Stromal cell of bone marrow (primary cell): ENCODE measurements at places on chromosomes 12 and 14.

- DNase-seq = no peak
Measured at GRCh38 chr14:94421316-94421715, 31.3 kb downstream of the SERPINA11 start.

DNA sequence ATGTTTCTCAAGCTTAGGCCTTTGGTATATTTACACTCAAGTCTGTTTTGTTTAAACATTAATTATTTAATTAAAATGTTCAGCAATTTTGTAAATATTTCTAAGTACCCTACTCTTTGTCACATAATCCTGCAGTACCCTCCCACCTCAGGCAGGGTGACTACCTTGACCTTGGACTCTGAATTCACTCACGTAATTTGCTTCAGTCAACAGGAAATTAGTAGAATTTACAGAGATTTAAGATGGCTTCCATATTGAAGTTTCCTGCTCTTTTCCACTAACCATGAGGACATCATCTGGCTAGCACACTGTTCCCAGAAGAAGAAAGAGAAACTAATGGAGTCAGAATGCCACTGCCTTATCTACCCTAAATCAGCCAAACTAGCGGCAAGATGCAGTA is 967 bp upstream of the TAS2R19 start:
- DNase-seq = no peak

GRCh38 chr14:90483571-90483974 is 86.7 kb downstream of the CALM1 start:
- no peak for DNase-seq

DNA sequence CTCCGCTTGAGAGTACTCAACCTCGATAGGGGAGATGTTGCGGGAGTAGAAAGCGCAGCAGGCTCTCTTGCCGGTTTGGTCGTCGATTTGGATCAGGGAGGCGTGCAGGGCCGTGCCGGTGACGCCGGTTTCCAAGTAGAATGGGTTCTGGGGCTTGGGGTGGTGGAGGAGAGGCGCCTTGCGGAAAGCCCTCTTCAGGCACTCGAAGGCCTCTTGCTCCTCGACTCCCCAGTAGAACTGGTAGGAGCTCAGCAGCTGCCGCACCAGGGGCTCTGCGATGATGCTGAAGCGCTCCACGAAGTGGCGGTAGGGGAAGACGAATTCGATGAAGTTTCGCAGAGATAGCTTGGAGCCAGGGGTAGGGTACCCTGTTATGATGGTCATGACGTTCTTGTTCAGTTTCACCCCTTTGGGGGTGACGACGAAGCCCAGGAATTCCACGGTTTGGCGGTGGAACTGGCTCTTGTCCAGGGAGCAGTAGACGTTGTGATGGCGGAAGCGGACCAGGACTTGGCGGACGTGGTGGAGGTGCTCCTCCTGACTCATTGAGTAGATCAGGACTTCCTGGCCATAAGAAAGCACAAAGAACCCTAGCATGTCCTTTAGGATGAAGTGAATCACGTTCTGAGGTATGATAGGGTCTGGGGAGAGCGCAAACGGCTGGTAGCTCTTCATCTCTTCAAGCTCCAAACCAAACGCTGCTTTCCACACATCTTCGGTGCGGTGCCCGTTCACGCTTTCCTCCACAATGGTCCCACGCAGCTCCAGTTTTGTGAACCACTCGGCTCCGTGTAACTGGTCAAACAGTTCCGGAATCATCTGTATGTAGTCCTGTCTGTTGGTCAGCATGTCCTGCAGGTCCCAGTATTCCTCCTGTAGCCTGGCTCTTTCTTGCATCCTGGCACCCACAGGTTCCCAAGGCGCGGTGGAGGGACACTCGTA is 21.2 kb downstream of the RTL1 start:
- no peak for DNase-seq

DNA sequence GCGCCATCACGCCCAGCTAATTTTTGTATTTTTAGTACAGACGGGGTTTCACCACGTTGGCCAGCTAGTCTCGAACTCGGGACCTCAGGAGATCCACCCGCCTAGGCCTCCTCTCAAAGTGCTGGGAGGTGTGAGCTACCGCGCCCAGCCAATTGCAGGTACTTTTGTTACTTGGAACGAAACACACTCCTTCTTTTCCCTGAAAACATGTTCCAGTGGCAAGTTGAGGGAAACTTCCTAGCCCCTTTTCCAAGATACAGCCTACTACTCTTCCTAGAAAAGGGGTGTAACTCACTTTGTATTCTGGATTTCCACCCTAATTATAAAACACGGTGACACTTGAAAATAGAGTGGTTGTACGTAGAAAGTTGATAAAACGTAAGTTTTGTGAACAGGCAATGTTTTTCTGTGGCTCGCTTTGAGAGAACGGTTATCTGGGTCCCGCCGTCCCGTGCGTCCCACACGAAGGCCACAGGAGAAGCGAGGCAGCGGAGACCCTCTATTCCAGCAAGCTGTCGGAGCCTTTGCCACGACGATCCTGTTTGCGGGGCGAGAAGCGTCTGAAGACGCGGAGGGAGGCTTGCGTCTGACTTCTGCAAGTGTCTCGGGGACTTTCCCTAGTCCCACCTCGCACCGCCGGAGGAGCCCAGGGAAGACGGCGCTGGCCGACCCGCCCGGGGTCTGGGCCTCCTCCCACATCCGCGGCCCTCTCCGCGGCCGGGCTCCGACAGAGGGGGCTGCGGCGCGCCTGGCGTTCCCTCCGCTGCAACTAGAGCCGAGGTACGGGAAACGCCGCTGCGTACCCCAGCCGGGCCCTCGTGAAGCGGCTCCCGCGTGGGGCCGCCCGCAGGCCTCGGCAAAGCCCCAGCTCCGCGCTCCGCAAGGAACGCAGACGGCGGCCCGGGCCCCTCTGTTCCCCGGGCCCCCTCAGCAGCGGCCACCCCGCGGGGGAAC is 745 bp downstream of the CDCA4 start:
- no peak for DNase-seq

GRCh38 chr14:45270031-45270430 is 17.0 kb upstream of the MIS18BP1 start:
- DNase-seq = no peak

DNA sequence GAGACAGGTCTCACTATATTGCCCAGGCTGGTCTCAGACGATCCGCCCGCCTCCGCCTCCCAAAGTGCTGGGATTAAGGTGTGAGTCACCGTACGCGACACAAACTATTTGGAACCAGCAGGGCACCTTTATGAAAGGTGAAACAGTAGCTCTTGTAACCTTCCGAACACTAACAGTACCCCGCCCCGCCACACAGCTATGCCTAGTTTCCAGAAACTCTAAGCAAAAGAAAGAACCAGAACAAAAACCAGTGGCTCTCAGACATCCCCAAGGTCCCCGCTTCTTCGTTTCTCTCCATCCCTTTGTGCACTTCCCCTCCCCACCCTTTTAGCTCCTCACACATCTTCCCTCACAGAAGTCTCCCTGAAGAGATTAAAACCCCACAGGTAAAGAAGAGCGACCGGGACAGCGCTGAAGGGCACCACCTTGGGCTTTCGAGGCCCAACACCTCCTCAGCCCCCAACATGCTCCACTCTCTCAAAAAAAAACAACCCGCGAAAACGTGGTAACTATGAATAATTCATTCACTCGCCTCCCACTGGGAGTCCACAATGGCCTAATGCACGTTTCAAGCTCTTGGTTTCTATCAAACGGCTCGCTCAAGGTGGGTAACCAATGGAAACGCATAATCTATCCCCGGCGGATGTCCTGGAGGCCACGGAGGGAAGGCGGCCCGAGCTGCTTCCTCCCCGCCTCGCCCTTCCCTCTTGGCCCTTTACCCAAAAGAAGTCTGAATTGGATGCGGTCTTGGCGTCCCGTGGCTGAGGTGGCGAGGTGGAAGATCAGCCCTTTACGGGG is 877 bp downstream of the BAG5 start:
- peak; percentile 27 for DNase-seq

DNA sequence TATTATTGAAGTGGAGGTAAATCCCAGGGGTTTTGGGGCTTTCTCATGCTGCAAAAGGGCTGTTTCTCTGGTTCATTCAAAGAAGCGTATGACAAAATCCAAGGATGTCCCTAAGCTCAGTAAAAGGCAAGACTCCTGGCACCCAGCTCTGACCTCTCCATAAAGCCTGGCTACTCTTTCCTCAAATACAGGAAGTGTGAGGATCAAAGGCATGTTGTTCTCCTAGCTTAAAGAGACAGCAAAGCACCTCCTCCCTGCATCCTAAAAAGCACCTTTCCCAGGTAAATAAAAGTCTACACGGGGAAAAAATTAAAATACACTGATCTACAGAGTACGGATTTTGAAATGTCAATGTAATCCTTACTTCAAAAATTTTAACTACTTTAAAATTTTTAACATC is 118.6 kb downstream of the LMNTD1 start:
- DNase-seq = no peak

DNA sequence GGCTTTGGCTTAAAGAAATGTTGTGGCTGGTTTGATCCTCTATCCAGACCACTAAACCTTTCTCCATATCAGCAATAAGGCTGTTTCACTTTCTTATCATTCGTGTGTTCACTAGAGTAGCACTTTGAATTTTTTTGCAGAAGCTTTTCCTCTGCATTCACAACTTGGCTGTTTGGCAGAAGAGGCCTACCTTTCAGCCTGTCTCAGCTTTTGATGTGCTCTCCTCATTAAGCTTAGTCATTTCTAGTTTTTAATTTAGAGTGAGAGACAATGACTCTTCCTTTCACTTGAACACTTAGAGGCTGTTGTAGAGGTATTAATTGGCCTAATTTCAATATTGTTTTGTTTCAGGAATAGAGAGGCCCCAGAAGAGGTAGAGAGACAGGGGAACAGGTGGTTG is 13.8 kb downstream of the KCNMB4 start:
- no peak for DNase-seq

DNA sequence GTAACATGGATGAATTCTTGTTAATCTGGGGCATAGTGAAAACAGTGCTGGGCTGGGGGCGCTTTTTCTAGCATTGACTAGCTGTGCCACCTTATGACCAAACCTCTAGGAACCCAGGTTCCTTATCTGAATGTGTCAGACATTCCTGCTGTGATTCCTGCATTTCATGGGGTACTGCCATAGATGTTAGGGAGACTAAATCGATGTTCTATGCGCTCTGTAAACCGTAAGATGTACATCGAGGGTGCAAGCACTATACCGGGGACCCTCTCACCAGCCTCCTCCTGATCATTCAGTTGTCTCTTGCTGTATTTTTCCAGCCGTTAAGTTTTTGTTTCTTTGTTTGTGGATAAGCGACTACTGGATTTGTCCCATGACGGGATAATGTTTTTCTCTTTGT is 170.9 kb upstream of the PARP11 start:
- no peak for DNase-seq

DNA sequence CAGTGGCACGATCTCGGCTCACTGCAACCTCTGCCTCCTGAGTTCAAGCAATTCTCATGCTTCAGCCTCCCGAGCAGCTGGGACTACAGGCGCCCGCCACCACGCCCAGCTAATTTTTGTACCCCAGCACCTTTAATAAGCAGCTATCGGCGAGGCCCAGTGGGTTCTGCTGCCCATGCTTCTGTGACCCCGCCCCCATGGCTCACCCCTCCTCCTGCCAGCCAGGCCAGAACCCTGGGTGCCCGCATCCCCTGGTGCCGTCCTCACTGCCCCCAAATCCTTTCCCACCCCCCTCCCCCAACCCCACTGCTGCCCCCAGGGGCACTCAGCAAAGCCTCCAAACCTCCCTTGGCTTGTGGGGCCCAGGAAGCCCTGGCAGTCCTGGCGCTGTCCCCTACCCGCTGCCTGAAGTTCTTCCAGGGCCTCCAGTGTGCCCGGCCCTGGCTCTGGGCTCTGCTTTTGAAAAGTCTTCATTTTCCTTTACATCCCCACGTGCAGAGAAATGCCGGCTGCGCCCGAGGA is 14.5 kb downstream of the BAG5 start:
- DNase-seq = no peak

- no peak for DNase-seq
Measured at GRCh38 chr12:77895699-77896098, 65.0 kb downstream of the NAV3 start.

GRCh38 chr12:100827901-100828520 is 33.4 kb downstream of the ANO4 start:
- DNase-seq = peak; percentile 9

- DNase-seq = no peak
Measured at GRCh38 chr12:23824358-23824757, 125.1 kb downstream of the SOX5 start.

- peak; percentile 13 for DNase-seq
Measured at GRCh38 chr12:90729736-90730135, 225.2 kb downstream of the CCER1 start.

- no peak for DNase-seq
Measured at GRCh38 chr14:103611215-103611614, 17.8 kb upstream of the KLC1 start.

- no peak for DNase-seq
Measured at GRCh38 chr12:47249082-47249481, 169.3 kb upstream of the AMIGO2 start.

DNA sequence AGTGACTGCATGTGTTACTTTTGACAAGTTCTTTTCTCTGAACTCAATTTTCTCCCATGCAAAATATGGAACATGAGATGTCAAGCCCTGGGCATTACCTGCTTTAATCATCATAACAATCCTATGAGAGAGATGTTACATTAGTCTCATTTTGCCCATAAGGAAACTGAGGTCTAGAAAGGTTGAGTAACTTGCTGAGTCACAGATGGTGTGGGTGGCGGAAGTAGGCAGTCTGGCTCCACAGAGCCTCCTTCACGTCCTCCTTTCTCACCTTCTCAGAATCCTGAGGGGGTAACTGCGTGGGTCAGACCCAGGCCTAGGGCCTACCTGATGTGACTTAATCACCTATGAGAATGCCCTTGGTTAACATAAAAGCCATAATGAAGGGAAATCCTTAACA is 50.7 kb downstream of the TMTC1 start:
- no peak for DNase-seq

GRCh38 chr12:124917135-124917840 is 2.8 kb upstream of the UBC start:
- peak; percentile 100 for DNase-seq

DNA sequence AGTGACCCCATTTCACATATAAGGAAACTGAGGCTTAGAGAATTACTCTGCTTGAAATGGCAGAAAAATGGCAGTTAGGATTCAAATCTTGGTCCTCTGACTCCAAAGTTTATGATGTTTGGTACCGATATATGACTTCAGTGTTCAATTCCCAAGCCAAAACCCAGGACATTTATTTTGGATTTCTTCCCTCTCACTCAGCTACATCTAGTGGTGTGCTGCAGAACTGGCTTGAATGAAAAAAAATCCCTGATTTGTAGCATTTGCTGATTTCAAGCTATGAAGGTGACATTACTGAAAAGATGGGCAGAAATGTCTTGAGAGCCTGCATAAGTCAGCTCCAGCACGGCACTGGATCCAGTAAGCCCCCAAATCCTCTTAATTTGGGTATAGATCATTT is 106.4 kb downstream of the EFCAB11 start:
- no peak for DNase-seq
